ENCODE measurements at places on chromosomes 12 and 14.

- no peak for DNase-seq
Measured at GRCh38 chr12:64178122-64178521, 44.0 kb downstream of the KICS2 start.

DNA sequence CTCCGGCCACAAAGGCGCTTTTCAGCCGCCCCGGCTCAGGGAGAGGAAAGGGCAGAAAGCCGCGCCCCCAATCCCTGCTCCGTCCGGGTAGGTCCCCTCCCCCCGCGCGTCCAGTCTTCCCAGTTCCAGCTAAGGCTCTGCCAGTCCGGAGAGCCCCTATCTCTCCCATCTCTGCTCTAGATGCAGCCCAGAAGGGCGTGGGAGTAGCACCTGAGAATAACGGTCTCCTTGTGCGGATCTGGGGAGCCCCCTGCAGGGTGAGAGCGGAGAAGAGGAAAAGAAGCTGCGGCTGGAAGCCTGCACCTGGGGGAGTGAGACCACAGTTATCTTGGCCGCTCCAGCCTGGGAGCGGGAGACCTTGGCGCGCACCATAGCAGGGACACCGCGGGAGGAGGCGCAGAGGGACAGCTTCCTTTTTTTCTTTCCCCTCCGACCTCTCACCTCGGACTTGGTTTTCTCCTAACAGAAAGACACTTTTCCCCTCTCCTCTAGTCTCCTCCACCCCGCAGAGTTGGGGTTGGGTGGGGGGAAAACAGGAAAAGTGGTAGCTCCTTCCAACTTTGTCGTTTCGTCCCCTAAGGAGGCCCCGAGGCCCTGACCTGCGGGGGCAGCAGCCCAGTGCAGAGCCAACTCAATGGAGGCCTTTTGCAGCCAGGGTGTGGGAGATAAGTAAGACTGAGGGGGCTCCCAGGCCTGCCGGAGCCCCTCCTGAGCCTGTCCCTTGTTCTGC lies 2.4 kb downstream of the DHH start:
- DNase-seq = peak; percentile 56

GRCh38 chr12:56991319-56992246 lies 14.8 kb downstream of the ZBTB39 start:
- peak; percentile 33 for DNase-seq

DNA sequence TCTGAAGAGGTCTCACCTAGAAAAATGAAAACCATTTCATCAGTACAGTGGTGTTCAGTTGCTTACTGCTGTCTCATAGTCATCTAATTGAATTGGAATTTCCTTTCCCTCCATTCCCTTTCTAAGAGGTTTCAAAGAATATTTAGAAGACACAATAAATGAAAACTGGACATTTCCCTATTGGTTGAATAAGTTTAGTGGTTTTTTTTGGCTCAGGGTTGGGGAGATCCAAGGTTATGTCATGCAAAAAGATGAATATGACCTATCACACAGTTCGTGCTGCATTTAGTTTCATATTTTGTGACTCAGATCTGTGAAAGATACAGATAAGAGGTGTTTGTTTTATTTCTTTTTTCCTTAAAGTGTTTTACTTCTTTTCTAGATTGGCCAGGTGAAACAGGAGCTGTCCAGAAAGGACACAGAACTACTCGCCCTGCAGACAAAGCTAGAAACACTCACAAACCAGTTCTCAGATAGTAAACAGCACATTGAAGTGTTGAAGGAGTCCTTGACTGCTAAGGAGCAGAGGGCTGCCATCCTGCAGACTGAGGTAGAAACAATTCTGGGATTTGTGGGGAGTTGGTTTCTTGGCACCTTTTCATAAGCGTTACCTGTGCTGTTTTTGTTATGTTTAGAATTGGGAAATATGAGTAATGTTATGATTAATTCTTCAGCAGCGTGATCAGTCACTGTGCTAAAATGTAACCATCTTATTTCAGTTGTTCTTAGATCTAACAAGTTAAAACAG lies 124.6 kb downstream of the ERC1 start:
- no peak for DNase-seq

- no peak for DNase-seq
Measured at GRCh38 chr14:61177279-61178225, 103.6 kb downstream of the TMEM30B start.

- no peak for DNase-seq
Measured at GRCh38 chr12:94141892-94142291, 6.5 kb upstream of the PLXNC1 start.

- DNase-seq = no peak
Measured at GRCh38 chr12:47931187-47931586, 26.4 kb upstream of the VDR start.

- DNase-seq = peak; percentile 60
Measured at GRCh38 chr12:52041695-52042123, 9.5 kb upstream of the NR4A1 start.

DNA sequence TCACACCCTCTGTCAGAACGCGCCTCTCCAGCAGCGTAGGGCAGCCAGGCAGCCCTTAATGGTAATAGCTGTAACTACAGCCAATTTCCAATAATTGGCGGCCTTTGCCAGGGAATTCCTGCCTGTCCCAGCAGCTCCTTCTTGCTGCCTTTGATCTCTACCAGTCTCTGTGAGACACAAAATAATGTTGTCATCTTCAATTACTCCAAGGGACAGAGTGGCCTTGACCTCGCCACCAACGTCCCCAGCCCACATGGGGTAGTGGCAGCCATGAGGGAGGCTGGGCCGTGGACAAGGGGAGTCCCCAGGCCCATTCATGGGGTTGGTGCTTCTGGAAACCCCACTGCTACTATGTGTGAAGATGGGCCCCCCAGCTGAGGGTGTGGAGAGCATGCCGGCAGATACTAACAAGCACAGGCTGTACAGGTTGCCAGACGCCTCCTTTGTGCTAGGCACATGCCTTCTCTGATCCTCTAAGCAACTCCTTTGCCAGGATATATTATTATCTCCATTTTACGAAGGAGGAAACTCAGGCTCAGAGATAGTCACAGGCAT lies 17.4 kb upstream of the CLMN start:
- no peak for DNase-seq

DNA sequence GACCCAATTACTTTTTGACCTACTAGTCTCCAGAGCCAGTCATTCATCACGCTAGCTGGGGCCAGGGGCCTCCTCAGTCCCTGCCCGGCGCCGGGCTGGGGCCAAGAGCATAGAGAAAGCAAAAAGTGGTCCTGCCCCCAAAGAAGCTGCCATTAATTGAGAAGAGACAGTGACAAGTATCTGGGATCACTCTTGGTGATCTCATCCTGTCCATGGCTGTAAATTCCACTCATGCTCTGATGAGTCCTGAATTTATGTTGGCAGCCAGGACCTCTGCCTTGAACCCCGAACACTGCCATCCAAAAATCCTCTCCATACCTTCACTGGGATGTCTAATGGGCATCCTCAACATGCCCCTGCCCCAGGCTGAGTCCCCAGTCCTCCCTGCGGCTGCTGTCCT lies 34.4 kb upstream of the DLK1 start:
- no peak for DNase-seq

DNA sequence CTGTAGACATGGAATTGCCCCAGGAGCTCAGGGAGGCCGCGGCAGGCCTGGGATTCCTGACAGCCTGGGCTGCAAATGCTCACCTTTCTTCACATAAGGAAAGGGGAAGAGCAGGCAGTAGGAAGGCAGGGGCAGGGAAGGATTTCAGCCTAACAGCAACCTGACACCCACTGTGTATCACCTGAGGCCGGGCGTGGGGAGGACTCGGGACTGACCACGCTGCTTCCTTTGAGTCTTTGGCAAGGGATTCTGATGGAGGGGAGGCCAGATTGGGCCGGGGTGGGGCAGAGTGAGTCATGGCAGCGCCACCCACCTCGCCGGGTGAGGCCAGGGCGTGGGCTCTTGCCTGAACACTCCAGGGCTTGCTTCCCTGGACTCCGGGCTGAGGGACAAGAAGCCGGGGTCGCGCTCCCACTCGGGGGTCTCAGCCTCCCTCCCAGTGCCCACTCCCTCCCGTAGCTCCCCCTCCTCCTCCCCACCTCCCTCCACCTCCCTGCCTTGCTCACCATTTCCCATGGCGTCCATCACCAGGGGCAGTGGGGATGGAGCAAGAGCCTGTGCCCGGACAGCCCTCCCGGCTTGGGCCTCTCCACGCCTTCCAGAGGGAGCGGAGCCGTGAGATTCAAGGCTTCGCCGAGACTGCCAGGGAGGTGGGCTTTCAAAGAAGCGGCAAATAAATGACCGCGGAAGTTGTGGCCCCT lies 247.9 kb upstream of the RTL1 start:
- DNase-seq = no peak

DNA sequence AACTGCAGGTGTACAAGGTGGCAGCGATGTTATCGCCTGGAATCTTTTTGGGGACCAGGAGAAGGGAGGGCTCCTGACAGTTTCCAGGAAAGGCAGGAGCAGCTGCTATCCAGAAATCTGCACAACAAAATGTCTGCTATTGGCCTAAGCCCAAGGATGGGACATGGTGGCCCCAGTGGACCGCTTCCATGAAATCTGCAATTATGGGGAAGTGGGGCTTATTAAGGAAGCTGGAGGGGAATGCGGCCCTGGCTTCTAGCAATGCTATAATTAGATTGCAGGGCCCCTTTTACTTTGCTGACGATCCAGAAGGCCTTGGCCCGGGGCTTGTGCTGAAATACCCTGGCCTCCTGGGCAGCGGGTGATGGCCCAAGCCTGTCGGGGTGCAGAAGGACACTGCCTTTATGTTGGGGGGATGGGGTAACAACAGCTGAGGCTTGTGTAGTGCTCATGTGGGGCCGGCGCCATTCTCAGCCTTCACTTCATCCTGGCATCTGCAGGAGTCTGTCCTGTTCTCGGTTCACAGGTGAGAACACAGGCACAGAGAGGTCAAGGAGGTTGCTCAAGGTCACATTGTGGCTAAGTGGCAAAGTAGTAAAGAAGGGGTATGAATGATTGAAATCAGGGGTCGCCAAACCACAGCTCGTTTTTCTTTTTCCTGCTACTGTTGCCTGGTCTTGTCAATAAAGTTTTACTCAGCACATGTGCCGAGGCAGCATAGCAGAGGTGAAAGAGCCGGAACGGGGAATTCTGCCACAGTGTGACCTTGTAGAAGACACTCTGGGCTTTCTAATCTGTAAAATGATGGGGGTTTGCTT lies 153.5 kb downstream of the RBM19 start:
- DNase-seq = no peak

GRCh38 chr12:8637666-8638065 lies 25.0 kb downstream of the MFAP5 start:
- DNase-seq = no peak
